ENCODE measurements at places on chromosomes 6 and 20. TPM values are rescaled to one million over a fixed set of nuclear protein-coding genes. Genes with fewer than 3 reads are reported as not detected.

SERINC3 gene
- 110 TPM for total RNA-seq

GSTA3 gene
- total RNA-seq: not detected

C6orf52 gene
- not detected for total RNA-seq

BPIFB1 gene
- total RNA-seq: not detected

MRPL14 gene
- 57.2 TPM for total RNA-seq

RBPJL gene
- total RNA-seq: not detected

C4A gene
- 10.2 TPM for total RNA-seq

DNA sequence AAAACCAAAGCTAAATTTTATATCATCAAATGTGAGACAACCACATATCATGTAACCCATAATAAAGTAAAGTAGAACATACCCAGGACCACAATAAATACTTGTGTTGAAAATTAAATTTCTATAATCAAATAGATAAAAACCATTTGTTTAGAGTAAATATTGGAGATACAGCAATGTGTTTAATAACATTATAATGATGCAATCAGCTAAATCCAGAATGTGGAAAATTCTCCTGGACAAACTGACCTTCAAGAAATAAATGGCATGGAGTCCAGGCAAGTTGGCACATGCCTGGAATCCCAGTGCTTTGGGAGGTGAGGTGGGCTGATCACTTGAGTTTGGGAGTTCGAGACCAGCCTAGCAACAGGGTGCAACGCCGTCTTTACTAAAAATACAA lies 84.0 kb downstream of the GPX5 start:
- no peak for DNase-seq

- no peak for DNase-seq
These were observed 16.3 kb upstream of the HM13 start for GRCh38 chr20:31497838-31498540.

DNA sequence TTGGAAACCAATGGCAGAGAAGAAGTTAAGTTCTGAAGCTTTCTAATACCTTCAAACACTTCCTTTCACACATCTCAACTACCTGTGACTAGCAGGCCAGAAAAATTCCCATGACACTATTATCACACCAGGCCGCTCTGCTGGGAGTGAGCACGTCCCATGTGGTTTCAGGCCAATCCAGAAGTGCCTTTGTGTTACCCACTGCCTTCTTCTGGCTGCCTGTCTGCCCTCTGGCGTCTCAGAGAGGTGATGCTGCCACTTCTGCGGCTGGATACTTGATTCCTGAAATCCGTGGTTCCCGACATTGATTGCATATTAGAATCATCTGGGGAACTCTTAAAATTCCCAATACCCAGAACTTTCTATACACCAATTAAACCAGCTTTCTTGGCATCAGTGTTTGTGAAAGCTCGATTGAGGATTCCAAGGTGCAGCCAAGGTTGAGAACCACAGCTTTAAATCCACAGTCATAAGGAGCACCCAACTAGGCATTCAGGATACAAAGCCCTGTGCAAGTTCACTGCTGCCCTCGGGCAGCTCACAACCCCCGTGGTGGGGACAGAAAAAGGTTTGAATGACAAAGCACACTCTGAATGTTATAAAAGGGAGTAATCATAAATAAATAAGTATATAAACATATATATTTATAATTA lies 65.6 kb downstream of the STMND1 start:
- peak; percentile 64 for DNase-seq

DNA sequence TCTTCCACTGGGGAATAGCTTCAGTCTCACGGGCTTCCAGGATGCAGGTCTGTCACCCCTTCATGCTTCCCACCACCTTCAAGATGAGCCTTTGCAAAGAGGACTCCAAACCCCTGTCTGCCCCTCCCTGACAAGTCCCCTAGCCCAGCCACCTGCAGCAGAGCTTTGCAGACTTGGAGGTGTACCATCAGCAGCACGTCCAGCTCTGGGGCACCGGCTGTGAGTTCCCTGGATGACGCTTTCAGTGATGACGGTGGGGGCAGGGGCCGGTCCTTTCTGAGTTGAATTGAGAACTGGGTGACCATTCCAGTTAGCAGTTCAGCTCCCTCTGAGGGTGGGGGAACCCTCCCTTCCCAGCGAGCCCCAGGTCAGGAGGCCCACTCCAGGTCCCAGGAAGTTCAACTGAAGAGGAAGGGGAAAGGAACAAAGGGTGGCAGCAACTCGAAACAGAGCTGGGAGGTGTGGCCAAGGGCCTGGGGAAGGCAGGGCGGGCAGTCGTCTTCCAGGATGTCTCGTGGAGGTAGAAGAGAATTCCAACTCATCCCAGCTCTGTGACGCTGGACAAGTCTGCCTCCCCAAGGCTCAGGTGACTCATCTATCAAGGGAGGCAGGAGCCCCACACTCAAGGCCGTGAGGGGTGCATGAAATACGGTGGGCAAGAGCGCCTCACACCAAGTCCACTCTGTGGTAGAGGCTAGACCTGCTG lies 86.0 kb downstream of the PTPN1 start:
- DNase-seq: peak; percentile 31

DNA sequence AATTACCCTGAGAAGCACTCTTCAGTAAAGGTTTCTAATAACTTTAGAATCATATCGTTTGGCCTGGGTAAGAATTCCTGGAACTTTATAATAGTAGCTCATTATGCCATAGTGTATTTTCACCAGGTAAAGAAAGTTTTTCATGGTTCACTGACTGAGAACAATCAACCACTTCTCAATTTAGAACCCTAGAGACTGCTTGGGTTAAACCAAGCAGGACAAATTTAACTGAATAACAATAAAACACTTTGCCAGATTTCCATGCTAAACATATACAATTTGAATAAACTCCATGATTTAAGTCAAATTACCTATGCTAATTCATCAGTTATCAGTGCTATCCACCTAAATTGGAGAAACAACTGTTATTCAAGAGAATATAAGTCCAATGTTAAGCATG lies 99.4 kb downstream of the PLG start:
- no peak for DNase-seq

DNA sequence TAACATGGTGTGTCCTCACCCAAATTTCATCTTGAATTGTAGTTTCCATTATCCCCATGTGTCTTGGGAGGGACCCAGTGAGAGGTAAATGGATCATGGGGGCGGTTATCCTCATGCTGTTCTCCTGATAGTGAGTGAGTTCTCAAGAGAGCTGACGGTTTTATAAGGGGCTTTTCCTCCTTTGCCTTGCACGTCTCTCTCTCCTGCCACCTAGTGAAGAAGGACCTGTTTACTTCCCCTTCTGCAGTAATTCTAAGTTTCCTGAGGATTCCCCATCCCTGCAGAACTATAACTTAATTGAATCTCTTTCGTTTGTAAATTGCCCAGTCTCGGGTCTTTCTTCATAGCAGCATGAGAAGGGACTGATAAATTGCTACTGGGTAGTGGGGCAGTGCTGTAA lies 789.3 kb downstream of the FRK start:
- no peak for DNase-seq

GRCh38 chr20:11957911-11958310 lies 40.2 kb downstream of the BTBD3 start:
- DNase-seq: no peak

DNA sequence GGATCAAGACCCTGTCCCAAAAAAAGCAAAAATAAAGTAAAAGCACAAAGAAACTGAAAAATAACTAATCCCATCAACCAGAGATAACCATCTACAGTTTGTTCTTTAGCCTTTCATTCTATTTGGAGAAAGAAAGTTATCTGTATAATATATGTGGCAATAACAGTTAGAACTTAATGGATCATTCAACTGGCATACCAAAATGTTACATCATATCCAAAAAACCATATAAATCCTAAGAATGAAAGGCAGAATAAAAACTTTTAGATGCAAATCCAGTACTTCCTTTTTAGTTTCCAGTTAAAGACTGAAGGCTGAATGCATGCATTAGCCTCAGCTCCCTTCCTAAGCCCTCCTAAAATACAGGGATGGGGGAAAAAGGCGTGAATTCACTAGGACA lies 25.2 kb downstream of the ILRUN start:
- DNase-seq: no peak

- no peak for DNase-seq
These were observed 43.6 kb upstream of the SMLR1 start for GRCh38 chr6:130783416-130784107.

DNA sequence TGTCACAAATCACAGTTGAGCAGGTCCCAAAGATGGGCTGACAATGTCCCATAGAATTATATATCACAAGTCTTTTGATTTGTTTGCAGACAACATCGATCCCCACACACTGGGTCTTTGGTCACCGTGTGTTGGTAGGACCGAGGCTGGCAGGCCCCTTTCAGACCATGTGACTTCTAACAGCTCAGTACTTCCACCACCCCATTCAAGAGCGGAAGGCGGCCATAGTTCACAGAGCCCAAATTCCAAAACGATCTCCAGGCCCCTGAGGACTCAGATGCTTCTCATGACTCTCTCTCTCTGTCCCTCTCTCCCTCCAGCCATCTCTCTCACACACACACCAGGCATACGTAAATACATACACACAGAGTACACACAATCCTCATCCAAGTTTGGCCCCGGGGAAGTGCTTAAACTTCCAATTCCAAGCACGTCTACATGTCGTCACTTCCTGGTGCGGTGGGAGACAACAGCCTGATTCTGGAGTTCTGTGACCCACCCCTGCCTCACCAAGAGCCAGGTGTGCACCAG lies 155.9 kb upstream of the INSM1 start:
- DNase-seq: no peak

GRCh38 chr6:14711056-14711703 lies 534.7 kb upstream of the JARID2 start:
- peak; percentile 69 for DNase-seq

DNA sequence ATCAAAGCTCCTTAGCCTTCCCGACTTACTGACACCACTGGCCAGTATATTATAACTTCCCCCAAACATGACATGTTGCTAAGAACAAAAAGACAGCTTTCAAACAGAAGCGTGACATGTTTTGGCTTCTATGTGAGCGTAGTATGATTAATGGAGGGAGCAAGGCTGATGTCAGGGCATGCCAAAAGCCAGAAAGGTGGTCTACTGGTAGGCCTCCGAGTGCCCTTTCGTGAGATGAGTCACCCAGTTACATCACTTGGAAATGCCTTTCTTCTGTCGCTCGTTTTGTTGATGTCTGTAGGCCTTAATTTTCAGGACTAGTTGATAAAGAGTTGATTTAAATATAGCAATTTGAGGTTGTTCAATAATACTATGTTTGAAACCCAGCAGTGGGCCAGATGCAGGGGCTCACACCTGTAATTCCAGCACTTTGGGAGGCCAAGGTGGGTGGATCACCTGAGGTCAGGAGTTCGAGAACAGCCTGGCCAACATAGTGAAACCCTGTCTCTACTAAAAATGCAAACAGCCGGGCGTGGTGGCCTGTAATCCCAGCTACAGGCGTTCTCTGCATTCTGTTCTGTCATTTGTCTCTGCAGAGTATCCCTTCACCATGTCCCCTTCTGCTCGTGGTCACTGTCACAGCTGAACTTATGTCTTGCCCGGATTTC lies 53.3 kb downstream of the CNKSR3 start:
- DNase-seq: no peak

Data from mucosa of descending colon (tissue), 3 donors.